ENCODE measurements at places on chromosomes 5 and 9.

DNA sequence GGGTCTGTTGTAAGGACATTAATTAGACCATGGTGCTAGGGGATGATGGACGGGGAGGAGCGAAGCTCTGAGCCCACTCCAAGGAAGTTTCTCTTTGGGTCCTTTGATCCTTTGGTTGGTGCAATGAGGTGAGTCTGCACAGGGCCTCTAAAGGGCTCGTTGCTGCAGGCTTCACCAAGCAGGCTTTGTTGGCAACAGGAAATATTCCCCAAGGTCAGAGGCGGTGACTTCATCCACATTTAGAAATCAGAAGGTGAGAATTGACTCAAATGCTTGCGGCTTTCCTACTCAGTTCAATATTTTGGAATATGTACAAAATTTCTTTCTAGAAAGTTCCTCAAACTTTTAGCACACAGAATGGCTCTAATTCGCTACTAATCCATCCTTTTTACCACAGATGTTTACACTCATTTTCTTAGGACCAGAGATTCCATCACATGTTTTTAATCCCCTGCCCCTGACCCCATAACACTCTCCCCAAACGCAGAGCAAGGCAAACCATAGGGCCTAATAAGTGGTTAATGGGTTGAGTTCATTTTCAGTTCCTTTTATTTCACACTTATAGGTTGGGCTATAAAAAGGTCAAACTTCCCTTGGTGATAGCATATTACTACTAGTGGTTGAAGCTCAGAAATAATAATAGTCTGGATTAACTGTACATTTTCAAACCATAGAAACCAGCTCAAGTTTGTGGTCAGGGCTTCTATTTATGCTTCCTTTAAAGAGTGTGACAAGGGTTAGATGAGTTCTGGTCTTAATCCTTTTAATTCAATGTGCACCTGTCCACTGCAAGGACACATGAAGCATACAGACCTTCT is 37.3 kb upstream of the TMEM252 start:
- DNase-seq: no peak
- H3K27ac ChIP-seq: no peak overlapping the region
- H3K4me3 ChIP-seq: no peak overlapping the region
- peaks cover 9% of the 10 kb centered on the region for H3K27me3 ChIP-seq

GRCh38 chr9:132041798-132042197 is 37.9 kb downstream of the MED27 start:
- no peak overlapping the region for H3K27ac ChIP-seq
- no peaks in the 10 kb centered on the region for H3K36me3 ChIP-seq

- H3K27me3 ChIP-seq: no peaks in the 10 kb centered on the region
- H3K4me3 ChIP-seq: no peak overlapping the region
- H3K4me1 ChIP-seq: peaks cover 47% of the 10 kb centered on the region
- H3K36me3 ChIP-seq: no peaks in the 10 kb centered on the region
Observed at GRCh38 chr9:123741214-123741613, 188.7 kb downstream of the DENND1A start.

DNA sequence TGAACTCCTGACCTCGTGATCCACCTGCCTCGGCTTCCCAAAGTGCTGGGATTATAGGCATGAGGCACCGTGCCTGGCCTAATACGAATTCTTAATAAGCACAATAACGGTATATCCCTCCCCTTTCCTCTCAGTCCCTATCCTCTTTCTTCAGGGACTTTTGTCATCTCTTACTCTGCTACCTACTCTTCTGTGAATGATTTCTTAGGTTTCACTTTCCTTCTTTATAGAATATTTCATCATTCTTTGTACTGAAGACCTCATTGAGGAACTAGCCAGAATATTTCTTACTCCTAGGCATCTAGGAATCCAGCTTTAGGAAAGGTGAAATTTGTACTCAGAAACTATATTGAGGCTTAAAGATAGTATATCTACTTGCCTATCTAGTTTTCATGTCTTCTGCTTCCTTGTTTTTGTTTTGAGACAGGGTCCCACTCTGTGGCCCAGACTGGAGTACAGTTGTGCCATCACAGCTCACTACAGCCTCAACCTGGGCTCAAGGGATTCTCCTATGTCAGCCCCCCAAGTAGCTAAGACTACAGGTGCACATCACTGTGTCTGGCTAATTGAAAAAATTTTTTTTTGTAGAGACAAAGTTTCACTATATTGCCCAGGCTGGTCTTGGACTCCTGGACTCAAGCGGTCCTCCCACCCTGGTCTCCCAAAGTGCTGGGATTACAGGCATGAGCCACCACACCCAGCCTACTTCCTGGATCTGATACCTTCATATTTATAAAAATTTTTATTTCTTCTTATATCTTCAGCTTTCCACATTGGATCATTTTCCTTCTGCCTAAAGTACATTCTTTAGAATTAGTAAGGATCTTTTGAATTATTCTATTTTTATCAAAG is 69.7 kb downstream of the GPBP1 start:
- no peak for DNase-seq
- peaks cover 78% of the 10 kb centered on the region for H3K36me3 ChIP-seq
- no peaks in the 10 kb centered on the region for H3K4me1 ChIP-seq
- no peaks in the 10 kb centered on the region for H3K27me3 ChIP-seq
- no peak overlapping the region for H3K4me3 ChIP-seq

DNA sequence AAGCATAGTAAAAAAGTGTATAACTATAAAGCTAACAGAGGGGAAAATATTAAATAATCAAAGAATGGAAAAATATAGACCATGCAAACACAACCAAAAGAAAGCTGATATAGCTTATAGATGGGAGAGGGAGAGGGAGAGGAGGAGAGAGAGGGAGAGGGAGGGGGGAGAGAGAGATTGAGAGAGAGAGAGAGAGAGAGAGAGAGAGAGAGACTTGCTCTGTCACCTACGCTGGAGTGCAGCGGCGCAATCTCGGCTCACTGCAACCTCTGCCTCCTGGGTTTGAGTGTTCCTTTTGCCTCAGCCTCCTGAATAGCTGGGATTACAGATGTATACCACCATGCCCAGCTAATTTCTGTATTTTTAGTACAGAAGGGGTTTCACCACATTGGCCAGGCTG is 110.6 kb downstream of the RAPGEF6 start:
- peaks cover 23% of the 10 kb centered on the region for H3K36me3 ChIP-seq
- DNase-seq: no peak
- peaks cover 25% of the 10 kb centered on the region for H3K4me1 ChIP-seq
- H3K27me3 ChIP-seq: no peaks in the 10 kb centered on the region
- no peak overlapping the region for H3K4me3 ChIP-seq

- H3K27me3 ChIP-seq: peaks cover 7% of the 10 kb centered on the region
- no peaks in the 10 kb centered on the region for H3K36me3 ChIP-seq
- no peak overlapping the region for H3K4me3 ChIP-seq
- DNase-seq: no peak
Observed at GRCh38 chr5:159409801-159410200, 79.5 kb upstream of the IL12B start.

- H3K4me1 ChIP-seq: peaks cover 67% of the 10 kb centered on the region
- peaks cover 7% of the 10 kb centered on the region for H3K27me3 ChIP-seq
- H3K4me3 ChIP-seq: peak overlapping the region; percentile 67
- peak overlapping the region; percentile 96 for H3K27ac ChIP-seq
- H3K36me3 ChIP-seq: no peaks in the 10 kb centered on the region
Observed at GRCh38 chr9:89661956-89662717, 57.3 kb downstream of the GADD45G start.

DNA sequence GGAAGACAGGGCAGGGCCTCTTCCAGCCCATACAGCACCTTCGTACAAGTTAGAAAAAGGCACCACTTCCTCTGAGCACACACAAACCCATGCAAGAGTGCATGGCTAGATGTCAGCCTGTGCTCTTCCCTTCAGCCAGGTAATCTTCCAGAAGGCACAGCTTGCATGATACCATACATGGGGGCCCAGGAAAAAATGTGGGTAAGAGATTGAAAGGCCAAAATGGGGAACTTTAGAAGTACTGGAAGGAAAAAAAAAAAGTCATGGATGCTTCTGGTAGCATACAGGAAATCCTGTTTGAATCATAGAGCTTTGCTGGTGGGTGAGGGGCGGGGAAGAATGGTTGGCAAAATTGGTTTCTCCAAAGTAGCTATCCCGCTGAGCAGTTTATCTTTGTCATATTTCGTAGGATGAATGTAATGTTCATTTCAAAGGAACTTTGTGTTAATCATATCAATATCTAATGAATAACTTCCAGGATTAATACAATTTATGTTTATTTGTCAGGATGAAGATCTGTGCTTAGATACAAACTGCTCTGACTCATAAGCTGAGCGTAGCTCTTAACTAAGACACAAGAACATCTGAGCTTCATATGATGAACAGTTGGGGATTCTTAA is 78.2 kb upstream of the MAP3K1 start:
- H3K27ac ChIP-seq: no peak overlapping the region
- no peak for DNase-seq
- no peaks in the 10 kb centered on the region for H3K36me3 ChIP-seq
- H3K4me3 ChIP-seq: no peak overlapping the region
- H3K27me3 ChIP-seq: peaks cover 2% of the 10 kb centered on the region

DNA sequence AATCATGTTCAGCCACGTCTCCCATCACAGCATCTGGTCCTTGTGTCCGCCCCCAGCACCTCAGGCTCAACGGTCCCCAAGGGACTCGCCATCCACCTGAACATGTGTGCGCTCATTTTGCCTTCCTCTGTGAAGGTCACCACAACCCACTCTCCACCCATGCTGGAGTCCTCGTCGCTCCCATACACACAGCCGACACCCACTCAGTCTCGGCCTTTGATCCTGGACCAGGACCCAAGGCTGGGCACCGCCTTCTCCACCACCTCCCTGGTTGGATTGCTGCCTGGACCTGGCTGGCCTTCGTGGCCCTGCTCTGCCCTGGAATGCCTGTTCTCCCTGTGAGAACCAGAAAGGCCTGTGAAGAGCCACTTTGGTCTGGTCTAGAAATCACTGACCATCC is 60.3 kb downstream of the UBE2QL1 start:
- no peaks in the 10 kb centered on the region for H3K27me3 ChIP-seq
- H3K4me1 ChIP-seq: peaks cover 1% of the 10 kb centered on the region
- no peak overlapping the region for H3K27ac ChIP-seq
- no peak for DNase-seq

- H3K27me3 ChIP-seq: peaks cover 3% of the 10 kb centered on the region
- peak overlapping the region; percentile 55 for H3K27ac ChIP-seq
- peaks cover 62% of the 10 kb centered on the region for H3K4me1 ChIP-seq
- no peak overlapping the region for H3K4me3 ChIP-seq
- no peak for DNase-seq
- peaks cover 6% of the 10 kb centered on the region for H3K36me3 ChIP-seq
Observed at GRCh38 chr5:107565791-107566767, 104.7 kb downstream of the EFNA5 start.
